GM19239 (cell line): ENCODE measurements at places on chromosomes 2 and 18.

- no peak for DNase-seq
Observed at GRCh38 chr2:216758256-216759155, 63.2 kb upstream of the IGFBP5 start.

DNA sequence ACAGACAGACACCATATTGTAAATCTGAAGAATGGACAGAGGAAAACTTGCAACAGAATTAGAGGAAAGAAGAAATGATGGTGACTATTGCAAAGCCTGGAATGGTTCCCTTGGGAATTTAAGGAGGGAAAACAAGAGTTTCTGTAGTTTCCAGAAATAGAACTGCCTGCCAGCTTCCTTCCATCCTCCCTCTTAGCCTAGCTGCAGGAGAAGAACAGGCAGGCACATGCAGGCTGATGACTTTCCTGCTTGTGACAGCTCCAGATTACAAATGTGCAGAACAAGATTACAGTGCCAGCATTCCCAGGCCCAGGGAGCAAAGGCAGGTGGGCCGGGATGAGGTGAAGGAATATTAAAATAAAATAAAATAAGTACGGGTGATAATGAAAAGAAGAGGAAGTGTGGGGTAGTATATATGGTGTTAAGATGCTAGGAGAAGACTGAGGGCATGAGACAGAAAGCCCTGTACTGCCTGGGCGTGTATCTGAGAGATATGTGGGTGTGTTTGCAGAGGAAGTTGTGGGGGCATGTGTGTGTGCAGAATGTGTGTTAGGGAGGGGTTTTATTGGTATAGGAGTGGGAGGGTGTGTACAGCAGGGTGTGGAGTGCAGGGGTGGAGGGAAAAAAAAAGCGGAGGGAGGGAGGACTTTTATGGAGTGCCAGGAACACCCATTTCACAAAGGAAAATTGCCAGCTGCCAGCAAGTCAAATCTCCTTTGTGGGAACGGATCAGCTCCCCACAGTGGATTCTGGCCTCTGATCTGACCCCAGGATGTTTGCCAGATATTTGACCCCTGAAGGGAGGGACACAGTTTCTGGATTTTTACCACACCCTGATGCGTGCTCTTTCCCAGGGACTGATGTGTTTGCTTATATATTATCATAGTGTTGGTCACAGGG, 43.9 kb upstream of the NEMP2 start:
- DNase-seq, result no peak

GRCh38 chr2:135829378-135830135, 7.4 kb downstream of the LCT start:
- no peak for DNase-seq

GRCh38 chr18:13261661-13262357, 43.2 kb downstream of the LDLRAD4 start:
- DNase-seq, result no peak

DNA sequence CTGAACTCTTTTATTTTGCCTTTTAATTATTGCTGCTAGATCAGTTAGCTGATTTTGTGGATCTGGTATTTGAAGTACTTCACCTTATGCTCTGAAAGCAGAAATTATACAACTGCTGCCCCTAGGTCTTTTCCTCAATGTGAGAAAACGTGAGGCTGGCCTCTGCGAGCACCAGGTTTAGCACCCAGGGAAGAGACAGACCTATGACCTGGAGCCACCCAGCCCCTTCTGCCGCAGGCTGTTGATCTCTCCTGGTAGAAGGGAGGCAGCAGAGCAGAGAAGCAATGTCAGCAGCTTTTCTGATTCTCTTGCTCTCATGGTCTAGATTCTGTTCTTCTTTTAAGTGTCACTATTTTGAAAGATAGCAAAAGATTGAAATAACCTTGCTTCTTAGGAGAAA, 19.9 kb downstream of the TRAPPC12 start:
- no peak for DNase-seq

GRCh38 chr2:100124761-100125160, 17.6 kb downstream of the AFF3 start:
- no peak for DNase-seq

DNA sequence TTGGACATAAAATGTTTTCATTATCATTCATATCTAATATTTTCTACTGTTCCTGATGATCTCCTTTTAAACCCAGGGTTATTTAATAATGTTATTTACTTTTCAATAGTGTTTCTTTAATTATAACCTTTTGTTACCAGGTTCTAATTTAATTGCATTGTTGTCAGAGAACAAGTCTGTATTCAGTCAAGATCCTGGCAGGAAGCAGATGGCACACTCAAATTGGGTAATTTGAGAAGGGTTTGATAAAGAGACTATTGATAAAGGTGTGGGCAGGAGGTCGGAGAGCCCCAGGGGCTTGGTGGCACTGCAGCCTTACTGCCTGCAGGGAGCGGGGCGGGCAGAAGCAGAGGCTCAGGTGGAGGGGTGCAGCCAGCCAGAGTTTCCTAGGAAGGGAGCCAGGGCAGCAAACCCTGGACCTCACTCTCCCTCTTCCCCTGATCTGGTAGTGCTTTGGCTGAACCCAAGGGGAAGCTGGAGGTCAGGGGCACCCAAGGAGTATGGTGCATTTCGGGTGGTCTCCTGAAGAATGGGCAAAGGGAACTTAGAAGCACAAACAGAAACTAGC, 2.3 kb upstream of the KIF1A start:
- no peak for DNase-seq

DNA sequence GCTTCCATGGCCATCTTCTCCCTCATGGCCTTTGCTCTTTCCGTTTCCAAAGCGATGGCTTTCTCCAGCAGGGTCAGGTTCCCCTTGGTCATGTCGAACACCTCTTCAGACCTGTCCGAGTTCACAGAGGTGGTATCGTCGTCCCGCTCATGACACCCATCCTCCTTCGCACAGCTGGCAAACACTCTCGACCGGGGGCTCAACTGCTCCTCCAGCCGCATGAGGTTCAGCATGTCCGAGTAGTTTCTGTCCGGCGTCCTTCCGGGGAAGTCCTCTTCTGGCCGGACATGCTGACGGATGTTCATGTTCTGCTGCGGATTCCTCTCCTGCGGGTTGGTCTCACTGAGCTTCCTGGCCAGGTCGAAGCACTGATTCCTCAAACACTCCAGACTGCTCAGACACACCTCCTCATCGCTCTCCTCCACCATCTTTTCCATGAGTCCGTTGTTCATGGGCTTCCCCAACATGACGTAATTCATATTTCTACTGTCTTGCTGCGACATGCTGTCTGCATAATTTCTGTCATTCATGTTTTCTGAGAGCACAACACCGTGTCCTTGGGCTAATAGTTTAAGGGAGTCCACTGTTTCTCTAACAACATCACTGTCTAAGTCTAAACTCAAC, 178.2 kb upstream of the PXDN start:
- DNase-seq, result no peak

DNA sequence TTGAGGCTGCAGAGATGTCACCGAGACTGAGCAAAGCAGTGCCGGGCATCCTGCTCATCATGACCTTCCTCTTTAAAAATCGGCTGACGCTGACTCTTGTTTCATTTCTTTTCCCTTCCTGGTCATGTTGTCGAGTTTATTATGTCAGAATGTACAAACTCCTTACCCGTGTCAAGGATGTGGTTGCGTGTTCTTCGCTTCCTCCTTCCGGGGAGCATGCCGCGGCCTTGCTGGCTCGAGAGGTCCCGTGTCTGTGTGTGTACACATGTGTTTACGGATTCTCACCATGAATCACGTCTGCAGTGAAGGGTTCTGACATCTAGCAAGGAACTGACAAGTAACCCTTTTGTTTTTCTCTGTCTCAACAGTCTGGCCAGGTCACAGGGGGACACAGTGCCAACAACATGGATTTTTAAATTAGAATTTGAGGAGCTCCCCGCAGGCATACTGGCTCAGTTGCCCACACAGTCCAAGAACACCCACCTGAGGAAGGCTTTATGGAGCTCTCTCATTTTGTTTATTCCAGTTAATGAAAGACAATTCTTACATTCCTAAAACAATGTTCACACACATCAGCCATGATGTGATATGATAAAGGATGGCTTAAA, 60.2 kb downstream of the MYT1L start:
- no peak for DNase-seq
